ENCODE measurements at places on chromosomes 7 and 10. TPM values are rescaled to one million over a fixed set of nuclear protein-coding genes. Genes with fewer than 3 reads are reported as not detected.

GRCh38 chr7:116363637-116364432 lies 135.7 kb upstream of the CAV2 start:
- no peak for DNase-seq

- no peak for DNase-seq
These were observed 42.8 kb downstream of the AUTS2 start for GRCh38 chr7:69640925-69641594.

- DNase-seq = no peak
These were observed 197.4 kb downstream of the AHR start for GRCh38 chr7:17495655-17496394.

EN2 gene
- total RNA-seq = not detected

- DNase-seq = no peak
These were observed 117.4 kb downstream of the VIPR2 start for GRCh38 chr7:159027056-159027788.

IFIT2 gene
- total RNA-seq = 11.9 TPM

DNA sequence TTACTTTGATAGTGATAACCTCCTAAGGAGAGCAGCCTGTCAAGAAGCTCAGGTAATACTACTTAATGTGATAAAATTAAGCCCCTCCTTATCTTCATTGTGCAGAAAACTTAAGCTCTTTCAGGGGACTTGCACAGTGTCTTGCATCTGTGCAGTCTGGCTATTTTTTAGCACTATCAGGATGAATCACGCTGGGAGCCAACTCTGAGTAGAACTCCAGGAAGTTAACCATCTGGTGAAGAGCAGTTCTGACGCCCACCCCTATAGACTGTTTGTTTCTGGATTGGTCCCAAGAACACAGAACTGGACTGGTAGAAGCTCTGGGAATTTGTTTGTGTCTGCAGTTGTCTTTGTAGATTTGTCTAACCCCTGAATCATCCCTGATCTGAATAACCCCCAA lies 41.9 kb downstream of the AGK start:
- no peak for DNase-seq

DNA sequence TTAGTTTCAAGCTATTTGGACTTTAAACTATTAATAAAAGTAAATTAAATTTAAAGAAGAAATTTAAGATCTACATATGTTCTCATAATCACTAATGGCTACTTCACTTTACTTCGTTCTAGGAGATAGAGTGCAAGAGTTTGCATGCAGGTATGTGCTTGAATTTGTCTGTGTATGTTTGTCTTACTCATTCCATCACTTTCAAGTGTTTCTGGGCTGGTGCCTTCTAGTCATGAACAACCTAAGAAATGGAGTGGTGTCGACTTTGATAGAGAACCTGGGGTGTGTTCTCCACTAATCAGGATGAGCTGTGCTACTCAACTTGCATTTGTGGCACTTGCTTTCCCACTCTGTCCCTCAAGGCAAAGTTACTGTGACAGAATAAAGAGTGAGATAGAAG lies 169.9 kb downstream of the KCND2 start:
- no peak for DNase-seq

- no peak for DNase-seq
These were observed 140.9 kb downstream of the PTPRN2 start for GRCh38 chr7:158446706-158447105.

ACTR3C gene
- total RNA-seq = 1.2 TPM

DNA sequence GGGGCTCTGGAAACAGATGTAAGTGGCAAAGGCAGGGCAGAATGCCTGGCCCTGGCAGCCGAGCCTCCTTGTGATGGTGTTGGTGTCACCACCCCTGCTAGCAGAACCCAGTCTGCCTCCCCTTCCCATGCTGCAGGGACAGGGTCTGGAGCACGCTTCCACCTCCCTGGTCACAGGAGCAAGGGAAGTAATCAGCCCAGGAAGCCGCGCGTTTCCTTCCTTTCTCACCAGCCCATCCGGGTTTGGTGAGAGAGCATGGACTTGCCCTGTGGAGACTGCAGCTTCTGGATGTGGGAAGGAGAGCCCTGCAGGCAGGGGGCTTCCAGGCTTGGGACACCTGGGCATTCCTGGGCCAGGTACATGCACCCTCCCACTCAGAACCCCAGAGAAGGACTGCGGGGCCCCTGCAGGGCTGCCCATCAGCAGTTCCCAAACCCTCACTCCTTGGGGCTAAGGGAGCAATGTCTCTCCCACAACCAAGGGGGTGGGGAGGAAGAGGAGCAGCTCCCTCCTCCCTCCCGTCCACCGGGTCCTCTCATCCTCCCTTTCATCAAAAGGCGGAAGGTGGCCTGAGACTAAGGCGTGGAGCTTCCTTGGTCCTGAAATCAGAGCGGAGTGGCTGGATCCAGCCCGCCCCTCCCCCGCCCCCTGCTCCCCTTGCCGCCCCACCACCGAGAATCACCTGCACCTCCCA lies 1.8 kb downstream of the MMRN2 start:
- DNase-seq = peak; percentile 68

- DNase-seq = no peak
These were observed 25.3 kb downstream of the DENND11 start for GRCh38 chr7:141676618-141677017.

ADD3 gene
- total RNA-seq = 197 TPM

CYP26C1 gene
- total RNA-seq = 0.23 TPM

GRCh38 chr10:22097696-22098095 lies 94.2 kb upstream of the DNAJC1 start:
- no peak for DNase-seq

GBX1 gene
- not detected for total RNA-seq

DNA sequence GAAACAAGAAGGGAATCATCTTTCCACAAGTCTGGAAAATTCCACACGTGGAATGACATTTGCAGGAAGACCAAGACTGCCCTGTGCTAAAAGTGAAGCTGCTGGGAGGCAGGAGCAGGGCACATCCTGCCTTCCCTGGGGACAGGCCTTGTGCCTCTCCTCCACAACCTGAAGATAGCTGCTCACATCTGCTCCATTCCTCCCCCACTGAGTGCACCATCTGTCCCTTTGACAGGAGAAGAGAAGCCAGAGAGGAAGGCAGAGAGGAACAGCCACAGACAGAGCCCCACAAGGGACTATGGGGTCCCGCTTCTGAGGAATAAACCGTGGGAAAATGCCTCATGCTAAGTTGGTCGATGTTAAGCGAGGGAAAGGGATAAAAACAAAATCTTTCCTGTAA lies 15.9 kb upstream of the FAM171A1 start:
- DNase-seq = peak; percentile 14

MAT1A gene
- 0.13 TPM for total RNA-seq

SLC26A5 gene
- 0.57 TPM for total RNA-seq

GRCh38 chr10:115164220-115164619 lies 71.1 kb downstream of the ATRNL1 start:
- no peak for DNase-seq

DNA sequence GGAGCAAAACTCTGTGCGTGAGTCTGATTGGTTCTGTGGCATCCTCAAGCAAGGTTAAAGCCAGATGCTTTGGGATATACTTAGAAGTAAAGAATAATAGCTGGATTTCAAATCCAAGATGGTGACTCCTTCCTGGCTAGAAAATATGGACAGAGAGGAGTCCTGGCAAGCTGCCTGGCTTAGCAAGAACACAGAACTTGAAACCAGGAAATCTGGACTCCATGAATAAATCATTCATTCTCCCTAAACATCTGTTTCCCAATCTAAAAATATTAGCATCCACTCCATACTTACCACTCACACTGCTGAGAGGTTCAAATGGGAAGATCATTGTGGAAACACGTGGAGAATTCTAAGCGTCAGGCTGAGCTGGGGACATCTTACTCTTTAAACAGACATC lies 1074.1 kb upstream of the AUTS2 start:
- no peak for DNase-seq

- no peak for DNase-seq
These were observed 182.2 kb upstream of the PRR15 start for GRCh38 chr7:29381206-29382094.

DNA sequence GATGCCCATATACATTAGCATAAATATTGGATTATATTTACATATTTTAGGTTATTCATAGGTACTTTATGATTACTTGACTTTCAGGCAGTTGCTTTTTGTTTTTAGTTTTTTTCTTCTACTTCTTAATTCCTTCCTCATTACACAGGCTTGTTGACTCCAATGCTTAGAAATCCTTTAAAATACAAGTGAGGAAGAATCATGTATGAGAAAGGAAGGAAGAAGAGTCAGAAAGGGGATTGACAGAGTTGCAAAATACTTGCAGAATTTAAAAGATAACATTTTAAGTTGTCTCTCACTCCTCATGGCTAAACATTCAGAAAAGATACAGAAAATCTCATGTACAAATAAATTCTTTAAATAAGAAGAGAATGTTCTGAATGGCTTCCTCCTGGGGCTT lies 61.9 kb downstream of the ATXN7L1 start:
- DNase-seq = no peak

DNA sequence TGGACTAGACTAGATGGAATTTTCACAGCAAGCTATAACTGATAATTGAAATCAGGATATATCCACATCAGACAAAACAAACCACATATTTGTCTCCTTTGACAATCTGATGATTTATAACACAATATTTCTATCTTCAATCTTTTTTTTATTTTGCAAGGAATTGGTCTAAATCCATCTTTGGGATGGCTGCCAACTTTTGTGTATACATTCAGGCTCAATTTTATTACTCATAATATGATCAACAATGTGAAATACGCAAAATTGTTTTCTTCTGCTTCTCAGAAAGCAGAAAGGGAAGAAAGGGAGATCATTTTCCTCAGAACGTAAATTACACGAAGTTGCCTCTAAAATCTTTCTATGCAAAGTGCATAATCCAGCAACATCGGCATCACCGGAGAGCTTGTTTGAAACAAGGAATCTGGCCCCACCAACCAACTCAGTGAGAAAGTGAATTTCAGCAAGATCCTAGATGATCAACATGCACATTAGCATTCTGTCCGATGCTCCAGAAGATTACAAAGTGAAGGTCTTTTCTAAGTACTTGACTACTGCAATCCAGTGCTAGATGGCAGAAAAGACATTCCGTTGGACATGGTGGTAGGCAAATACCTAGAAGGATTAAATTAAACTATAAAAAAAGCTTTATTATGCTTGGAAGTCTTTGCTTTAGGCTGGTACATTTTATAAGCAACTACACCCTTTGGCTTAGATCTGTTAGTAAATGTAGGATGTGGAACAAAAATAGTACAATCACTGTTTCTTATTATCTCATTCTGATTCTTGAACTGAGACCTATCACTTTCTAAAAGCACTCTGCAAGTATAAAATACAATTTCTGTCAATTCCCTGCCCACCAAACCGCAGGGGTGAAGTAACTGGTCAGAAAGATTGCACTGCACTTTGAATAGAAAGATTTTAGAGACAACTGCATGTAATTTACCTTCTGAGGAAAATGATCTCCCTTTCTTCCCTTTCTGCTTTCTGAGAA lies 126.4 kb upstream of the RSU1 start:
- no peak for DNase-seq

HPSE2 gene
- 6.3 TPM for total RNA-seq

DNA sequence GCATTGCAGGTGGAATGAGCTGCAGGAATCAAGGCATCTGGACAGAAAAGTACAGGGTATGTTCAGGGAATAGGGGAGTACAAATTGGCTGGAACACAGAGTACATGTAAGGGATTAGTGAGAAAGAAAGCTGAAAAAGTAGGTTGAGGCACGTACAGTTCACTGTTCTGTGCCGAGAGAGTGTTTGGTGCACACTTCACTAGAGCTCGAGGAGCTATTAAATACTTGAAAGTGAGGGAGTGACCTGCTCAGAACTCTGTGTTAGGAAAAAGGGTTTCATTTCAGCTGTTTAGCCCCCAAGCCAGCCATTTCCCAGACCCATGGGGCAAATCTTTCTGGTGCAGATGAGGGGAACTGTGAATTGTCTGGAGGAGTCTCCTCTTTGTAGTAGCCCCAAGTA lies 115.2 kb downstream of the TBXAS1 start:
- no peak for DNase-seq

LRRN3 gene
- 0.62 TPM for total RNA-seq

DNA sequence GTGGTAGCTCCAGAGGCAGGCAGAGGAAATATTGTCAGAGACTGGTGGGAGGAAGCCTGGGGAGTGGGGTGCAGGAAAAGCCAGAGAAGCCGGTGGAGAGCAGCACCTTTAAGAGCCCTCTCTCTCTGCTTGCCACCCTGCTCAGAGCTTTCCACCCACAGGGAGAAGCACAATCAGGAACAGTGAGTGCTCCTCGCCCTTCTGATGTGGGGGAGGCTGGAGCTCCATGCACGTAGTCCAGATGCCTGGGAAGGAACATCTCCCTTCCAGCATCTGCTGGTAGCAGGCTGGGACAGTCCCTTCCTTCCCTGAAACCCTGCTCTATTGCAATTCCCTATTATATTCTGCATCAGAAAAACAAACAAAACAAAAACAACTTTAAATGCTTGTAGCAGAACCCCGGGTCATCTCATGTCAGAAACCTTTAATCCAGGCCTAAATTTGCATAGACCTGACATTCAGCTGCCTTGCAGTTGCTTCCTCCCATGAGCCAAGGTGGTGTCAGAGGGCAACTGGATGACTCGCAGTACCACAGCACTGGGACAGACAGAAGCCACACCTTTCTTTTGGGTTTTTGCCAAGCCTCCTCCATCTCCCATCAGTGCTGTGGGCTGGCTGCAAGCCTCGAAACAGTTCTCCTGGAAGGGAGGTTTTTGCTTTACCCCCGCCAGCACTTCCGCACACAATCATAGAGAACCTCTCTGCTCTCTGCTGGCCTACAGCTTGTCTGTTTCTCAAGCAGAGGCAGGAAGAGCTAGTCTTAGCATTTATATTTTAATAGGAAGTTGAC lies 13.1 kb downstream of the AVPI1 start:
- no peak for DNase-seq

GRCh38 chr7:30140456-30140855 lies 5.7 kb downstream of the MTURN start:
- no peak for DNase-seq

GRCh38 chr7:149161241-149161848 lies 14.1 kb downstream of the ZNF398 start:
- DNase-seq = no peak

CRTAC1 gene
- total RNA-seq = 7.9 TPM

DNA sequence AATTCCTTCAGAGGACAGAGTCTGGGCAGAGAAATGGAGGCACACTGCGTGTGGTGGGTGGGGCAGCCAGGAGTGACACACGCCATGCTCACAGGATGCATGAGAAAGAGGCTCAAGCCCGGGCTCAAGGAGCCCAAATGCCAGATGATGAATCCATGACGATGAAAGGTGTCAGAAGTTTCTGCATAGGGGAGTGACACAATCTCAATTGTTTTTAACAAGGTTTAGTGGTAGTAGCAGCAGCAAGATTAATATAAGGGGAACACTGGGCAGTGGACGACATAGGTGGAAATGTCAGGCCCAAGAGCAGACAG lies 126.1 kb downstream of the TNS3 start:
- DNase-seq = no peak

JAKMIP3 gene
- 0.23 TPM for total RNA-seq

- DNase-seq = no peak
These were observed 57.9 kb downstream of the ZNF467 start for GRCh38 chr7:149715476-149715875.

MACC1 gene
- total RNA-seq = 0.69 TPM

GRCh38 chr7:92557808-92558362 lies 29.3 kb downstream of the RBM48 start:
- DNase-seq = no peak

- DNase-seq = no peak
These were observed 118.9 kb downstream of the PPP1R3A start for GRCh38 chr7:113799896-113800295.

GRCh38 chr7:43492896-43493295 lies 90.0 kb upstream of the STK17A start:
- no peak for DNase-seq

GRCh38 chr7:80781561-80781979 lies 137.3 kb downstream of the SEMA3C start:
- no peak for DNase-seq

SLC26A4 gene
- total RNA-seq = 2.3 TPM

TBX20 gene
- total RNA-seq = not detected

All from aorta (tissue), 5 donors.